ENCODE measurements at places on chromosomes 1 and 21.

GRCh38 chr1:184291701-184292100 is 95.1 kb upstream of the C1orf21 start:
- H3K27ac ChIP-seq, result no peak overlapping the region
- no peaks in the 10 kb centered on the region for H3K4me1 ChIP-seq
- H3K27me3 ChIP-seq, result no peaks in the 10 kb centered on the region
- no peak overlapping the region for H3K4me3 ChIP-seq
- H3K36me3 ChIP-seq, result no peaks in the 10 kb centered on the region

- H3K27ac ChIP-seq, result no peak overlapping the region
- H3K4me1 ChIP-seq, result peaks cover 2% of the 10 kb centered on the region
- H3K36me3 ChIP-seq, result no peaks in the 10 kb centered on the region
- DNase-seq, result no peak
- H3K27me3 ChIP-seq, result no peaks in the 10 kb centered on the region
Observed at GRCh38 chr1:94648225-94649007, 106.9 kb upstream of the F3 start.

- no peak overlapping the region for H3K27ac ChIP-seq
- no peak for DNase-seq
- no peaks in the 10 kb centered on the region for H3K36me3 ChIP-seq
- H3K4me1 ChIP-seq, result peaks cover 18% of the 10 kb centered on the region
- H3K4me3 ChIP-seq, result no peak overlapping the region
Observed at GRCh38 chr1:234769284-234769985, 159.5 kb upstream of the IRF2BP2 start.

DNA sequence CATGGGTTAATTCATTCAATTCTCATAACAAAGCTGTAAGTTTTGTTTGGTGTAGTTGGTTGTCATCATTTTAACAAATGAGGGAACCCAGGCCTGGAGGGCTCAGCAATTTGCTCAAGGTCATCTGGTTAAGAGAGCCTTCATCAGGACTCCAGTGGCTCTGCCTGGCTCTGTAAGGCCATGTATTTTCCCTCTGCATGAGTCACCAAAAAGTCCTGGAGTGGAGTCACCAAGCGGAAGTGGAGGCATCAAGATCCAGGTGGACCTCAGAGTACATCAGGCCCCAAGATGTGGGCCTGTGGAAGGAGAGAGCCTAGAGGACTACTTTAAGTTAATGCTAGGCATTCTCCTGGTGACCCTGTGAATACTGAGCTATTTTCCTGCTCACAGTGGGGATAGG is 30.0 kb upstream of the RBM15 start:
- DNase-seq, result peak; percentile 56
- no peak overlapping the region for H3K4me3 ChIP-seq
- no peaks in the 10 kb centered on the region for H3K36me3 ChIP-seq
- H3K27ac ChIP-seq, result no peak overlapping the region
- H3K27me3 ChIP-seq, result no peaks in the 10 kb centered on the region

DNA sequence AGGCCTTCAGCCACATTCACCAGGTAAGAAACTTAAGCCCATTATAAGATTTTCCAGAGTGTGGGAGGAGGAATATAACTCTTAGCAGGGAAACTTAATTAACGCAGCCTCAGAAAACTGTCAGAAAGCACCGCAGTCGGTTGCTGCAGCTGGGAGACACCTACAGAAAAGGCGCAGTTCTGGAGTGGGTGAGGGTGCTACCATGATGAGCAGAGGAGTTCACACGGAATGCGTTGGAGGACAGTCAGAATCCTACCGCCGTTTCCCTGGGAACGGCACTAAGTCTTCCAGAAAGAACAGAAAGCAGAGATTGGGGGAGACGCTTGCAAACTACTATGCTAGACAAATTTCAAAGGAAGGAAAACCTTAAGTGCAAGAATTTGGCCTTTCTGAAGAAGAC is 6.4 kb downstream of the ACTN2 start:
- no peak for DNase-seq
- H3K36me3 ChIP-seq, result no peaks in the 10 kb centered on the region

DNA sequence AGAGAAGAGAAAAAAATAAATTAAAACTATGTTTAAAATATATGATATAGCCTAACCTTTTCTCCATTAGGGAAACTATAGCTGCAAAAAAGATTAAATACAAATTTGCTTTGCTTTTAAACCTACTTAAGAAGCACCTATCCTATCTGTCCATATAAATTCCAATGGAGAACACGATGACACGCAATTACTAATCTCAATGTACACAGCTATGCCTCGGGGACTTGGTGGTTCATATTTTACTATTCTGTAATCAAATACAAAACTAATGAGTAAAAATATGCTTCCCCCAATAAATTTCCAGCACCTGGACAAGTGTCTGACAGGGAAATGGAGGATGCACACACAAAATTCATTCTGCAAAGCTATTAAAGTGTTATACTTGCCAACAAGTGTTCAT is 386.4 kb downstream of the LMO4 start:
- no peaks in the 10 kb centered on the region for H3K4me1 ChIP-seq
- H3K27me3 ChIP-seq, result no peaks in the 10 kb centered on the region
- no peak overlapping the region for H3K27ac ChIP-seq
- no peaks in the 10 kb centered on the region for H3K36me3 ChIP-seq

- H3K36me3 ChIP-seq, result peaks cover 3% of the 10 kb centered on the region
- no peaks in the 10 kb centered on the region for H3K4me1 ChIP-seq
- no peaks in the 10 kb centered on the region for H3K27me3 ChIP-seq
Observed at GRCh38 chr1:119186471-119186870, 46.0 kb upstream of the WARS2 start.

DNA sequence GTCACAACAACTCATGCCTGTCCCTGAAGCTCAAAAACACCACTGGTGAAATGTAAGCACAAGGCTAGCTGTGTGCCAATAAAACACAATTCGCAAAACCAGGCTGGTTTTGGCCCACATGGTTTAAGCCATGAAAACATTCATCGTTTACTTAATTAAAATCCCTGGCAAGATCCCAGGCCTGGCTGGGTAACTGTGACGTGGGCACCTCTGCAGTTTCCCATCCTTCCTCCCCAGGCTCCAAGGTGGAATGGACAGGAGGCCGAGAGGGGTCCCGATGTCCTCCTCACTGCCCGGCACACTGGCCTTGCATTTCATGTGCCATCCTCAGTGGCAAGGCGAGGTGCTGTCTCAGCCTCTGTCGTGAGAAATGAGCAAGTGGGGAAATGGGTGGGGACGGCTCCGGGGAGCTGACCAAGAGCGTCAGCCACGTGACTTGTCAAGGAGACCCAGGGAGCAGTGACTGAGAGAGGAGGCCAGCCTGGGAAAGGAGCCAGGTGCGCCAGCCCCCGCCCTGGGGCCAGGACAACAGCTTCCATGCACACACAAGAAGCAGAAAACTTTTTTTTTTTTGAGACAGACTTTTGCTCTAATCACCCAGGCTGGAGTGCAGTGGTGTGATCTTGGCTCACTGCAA is 153.1 kb upstream of the RAB4A start:
- H3K4me3 ChIP-seq, result no peak overlapping the region
- DNase-seq, result no peak
- H3K27ac ChIP-seq, result no peak overlapping the region
- H3K36me3 ChIP-seq, result no peaks in the 10 kb centered on the region

- H3K27ac ChIP-seq, result no peak overlapping the region
- H3K4me3 ChIP-seq, result no peak overlapping the region
- peaks cover 8% of the 10 kb centered on the region for H3K4me1 ChIP-seq
- DNase-seq, result no peak
- H3K36me3 ChIP-seq, result no peaks in the 10 kb centered on the region
- H3K27me3 ChIP-seq, result no peaks in the 10 kb centered on the region
Observed at GRCh38 chr21:25080661-25081060, 526.6 kb downstream of the MRPL39 start.

GRCh38 chr21:10272216-10272615 is 249.2 kb upstream of the TPTE start:
- no peaks in the 10 kb centered on the region for H3K4me1 ChIP-seq
- H3K27me3 ChIP-seq, result no peaks in the 10 kb centered on the region
- DNase-seq, result peak; percentile 21
- H3K36me3 ChIP-seq, result no peaks in the 10 kb centered on the region
- peak overlapping the region; percentile 70 for H3K4me3 ChIP-seq

- no peak overlapping the region for H3K27ac ChIP-seq
- H3K36me3 ChIP-seq, result no peaks in the 10 kb centered on the region
- H3K27me3 ChIP-seq, result no peaks in the 10 kb centered on the region
- no peaks in the 10 kb centered on the region for H3K4me1 ChIP-seq
- peak; percentile 88 for DNase-seq
- no peak overlapping the region for H3K4me3 ChIP-seq
Observed at GRCh38 chr1:153404768-153405167, 11.6 kb upstream of the S100A7A start.

GRCh38 chr1:29134695-29135028 is 11.0 kb upstream of the TMEM200B start:
- peak; percentile 54 for DNase-seq
- no peak overlapping the region for H3K27ac ChIP-seq
- no peaks in the 10 kb centered on the region for H3K4me1 ChIP-seq
- no peaks in the 10 kb centered on the region for H3K36me3 ChIP-seq
- no peaks in the 10 kb centered on the region for H3K27me3 ChIP-seq
- H3K4me3 ChIP-seq, result no peak overlapping the region

- no peaks in the 10 kb centered on the region for H3K4me1 ChIP-seq
- no peak overlapping the region for H3K27ac ChIP-seq
- peaks cover 79% of the 10 kb centered on the region for H3K36me3 ChIP-seq
- no peak for DNase-seq
- no peaks in the 10 kb centered on the region for H3K27me3 ChIP-seq
- H3K4me3 ChIP-seq, result no peak overlapping the region
Observed at GRCh38 chr21:32347977-32348376, 44.8 kb downstream of the URB1 start.

- H3K27me3 ChIP-seq, result no peaks in the 10 kb centered on the region
- H3K4me3 ChIP-seq, result no peak overlapping the region
- H3K27ac ChIP-seq, result no peak overlapping the region
- no peak for DNase-seq
- no peaks in the 10 kb centered on the region for H3K36me3 ChIP-seq
- H3K4me1 ChIP-seq, result no peaks in the 10 kb centered on the region
Observed at GRCh38 chr1:36986241-36986985, 47.9 kb downstream of the GRIK3 start.

DNA sequence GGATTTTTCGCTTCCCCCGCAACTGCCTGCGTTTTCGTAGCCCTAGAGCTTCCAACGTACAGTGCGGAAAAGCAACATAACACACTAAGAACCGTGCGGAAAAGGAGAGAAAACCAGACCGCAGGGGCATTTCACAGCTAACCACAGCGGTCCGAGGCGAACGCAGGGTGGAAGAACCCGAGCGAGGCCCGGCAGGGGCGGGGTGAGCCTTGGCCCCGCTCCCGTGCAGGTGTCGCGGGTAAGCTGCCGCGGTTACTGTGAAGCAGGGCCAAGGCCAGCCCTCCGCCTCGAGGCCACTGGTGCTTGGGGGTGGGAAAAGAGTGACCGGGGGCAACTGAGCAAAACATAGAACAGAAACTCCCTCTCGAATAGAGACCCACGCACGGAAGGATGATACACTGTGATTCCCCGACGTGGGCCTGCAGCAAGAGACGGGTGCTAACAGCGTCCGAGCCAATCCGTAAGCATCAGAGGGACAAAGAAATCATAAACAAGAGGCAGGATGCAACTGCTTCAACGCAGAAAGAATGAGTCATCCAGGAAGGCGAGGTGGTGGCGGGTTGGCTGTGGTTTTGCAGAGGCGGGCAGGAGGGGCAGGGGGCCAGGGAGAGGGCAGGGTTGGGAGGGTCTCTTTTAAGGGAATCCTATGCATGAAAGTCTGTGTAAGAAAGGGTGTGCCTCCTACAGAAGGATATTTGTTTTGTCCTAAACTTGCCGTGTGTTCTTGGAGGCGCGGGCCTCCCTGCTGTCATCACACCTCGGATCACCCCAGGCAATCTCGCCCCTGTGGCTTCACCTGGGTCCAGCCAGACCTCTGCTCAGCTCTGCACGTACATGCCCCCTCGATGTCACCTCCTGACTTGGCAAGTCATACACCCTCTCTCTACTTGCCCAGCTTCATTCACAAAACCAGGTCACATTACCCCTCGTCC is 7.3 kb downstream of the GNG4 start:
- H3K4me1 ChIP-seq, result peaks cover 6% of the 10 kb centered on the region
- no peaks in the 10 kb centered on the region for H3K36me3 ChIP-seq
- H3K4me3 ChIP-seq, result no peak overlapping the region
- H3K27ac ChIP-seq, result no peak overlapping the region
- peaks cover 21% of the 10 kb centered on the region for H3K27me3 ChIP-seq

DNA sequence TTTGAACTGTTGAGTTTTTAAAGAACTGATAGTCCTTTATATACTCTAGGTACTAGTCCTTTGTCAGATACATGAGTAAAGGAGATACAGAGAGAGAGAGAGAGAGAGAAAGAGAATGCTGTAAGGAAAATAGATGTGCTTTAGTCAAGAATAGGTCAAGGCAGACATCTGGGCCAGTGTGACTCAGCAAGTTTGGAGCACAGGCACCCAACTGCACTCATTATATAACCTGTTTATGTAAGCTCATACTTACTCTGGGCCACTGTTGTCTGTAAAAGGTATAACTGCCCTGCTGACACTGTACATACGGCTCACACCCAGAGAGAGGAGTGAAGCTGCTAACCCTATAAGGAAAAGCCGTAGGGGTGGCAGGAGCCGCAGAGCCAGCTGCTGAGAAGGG is 32.2 kb upstream of the AKT3 start:
- H3K36me3 ChIP-seq, result no peaks in the 10 kb centered on the region
- no peak for DNase-seq
- no peaks in the 10 kb centered on the region for H3K4me1 ChIP-seq
- no peak overlapping the region for H3K4me3 ChIP-seq
- H3K27me3 ChIP-seq, result no peaks in the 10 kb centered on the region
- no peak overlapping the region for H3K27ac ChIP-seq

DNA sequence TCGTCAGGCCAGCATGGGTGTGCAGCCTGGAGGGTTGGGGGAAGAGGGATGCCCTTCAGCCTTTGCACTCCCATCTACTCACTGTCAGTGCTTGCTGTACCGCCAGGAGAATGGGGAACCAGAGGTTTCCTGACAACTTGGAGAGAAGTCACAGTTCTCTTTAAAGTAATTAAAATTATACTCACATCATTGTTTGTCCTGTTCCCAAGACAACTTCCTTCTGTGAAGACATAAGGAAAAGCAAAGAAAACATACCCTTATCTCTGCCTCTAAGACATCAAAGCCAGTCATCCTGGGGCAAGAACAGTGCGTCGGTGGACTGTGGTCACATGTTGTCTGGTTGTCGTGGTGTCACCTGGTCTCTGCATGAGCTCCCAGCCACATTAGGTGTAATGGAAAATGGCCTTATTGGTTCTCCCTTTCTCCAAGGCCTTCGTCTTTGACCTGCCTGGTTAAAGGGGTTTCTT is 17.6 kb downstream of the TRAF5 start:
- H3K36me3 ChIP-seq, result peaks cover 11% of the 10 kb centered on the region
- H3K4me3 ChIP-seq, result no peak overlapping the region
- H3K27ac ChIP-seq, result no peak overlapping the region
- H3K27me3 ChIP-seq, result no peaks in the 10 kb centered on the region

GRCh38 chr1:40784141-40784770 is 669 bp downstream of the KCNQ4 start:
- H3K36me3 ChIP-seq, result no peaks in the 10 kb centered on the region
- no peaks in the 10 kb centered on the region for H3K4me1 ChIP-seq
- DNase-seq, result peak; percentile 81

DNA sequence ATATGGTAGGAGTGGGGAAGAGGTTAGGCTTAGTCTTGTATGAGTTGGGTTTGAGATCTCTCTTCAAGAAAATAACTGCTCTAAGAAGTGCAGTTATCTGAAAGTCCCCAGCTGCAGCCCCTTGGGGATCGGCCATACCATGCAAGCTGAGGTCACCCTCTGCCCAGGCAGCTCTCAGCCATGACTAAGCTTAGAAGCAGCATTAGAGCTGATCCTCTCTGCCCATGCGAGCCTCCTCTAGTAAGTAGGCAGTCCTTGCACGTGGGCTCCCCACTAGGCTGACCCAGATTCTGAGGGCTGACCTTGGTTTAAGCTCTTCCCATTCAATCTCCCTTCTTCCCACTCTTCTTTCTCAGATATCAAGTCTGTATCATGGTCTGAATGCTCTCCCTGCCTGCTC is 121.0 kb upstream of the UBE2U start:
- H3K4me1 ChIP-seq, result no peaks in the 10 kb centered on the region
- H3K4me3 ChIP-seq, result no peak overlapping the region
- H3K36me3 ChIP-seq, result no peaks in the 10 kb centered on the region

Data from endodermal cell (in vitro differentiated cells).